ENCODE measurements at places on chromosomes 1 and 21.

GRCh38 chr1:179941454-179941853 lies 13.2 kb upstream of the CEP350 start:
- DNase-seq, result no peak

GRCh38 chr1:201876148-201876818 lies 12.4 kb upstream of the SHISA4 start:
- DNase-seq, result no peak

DNA sequence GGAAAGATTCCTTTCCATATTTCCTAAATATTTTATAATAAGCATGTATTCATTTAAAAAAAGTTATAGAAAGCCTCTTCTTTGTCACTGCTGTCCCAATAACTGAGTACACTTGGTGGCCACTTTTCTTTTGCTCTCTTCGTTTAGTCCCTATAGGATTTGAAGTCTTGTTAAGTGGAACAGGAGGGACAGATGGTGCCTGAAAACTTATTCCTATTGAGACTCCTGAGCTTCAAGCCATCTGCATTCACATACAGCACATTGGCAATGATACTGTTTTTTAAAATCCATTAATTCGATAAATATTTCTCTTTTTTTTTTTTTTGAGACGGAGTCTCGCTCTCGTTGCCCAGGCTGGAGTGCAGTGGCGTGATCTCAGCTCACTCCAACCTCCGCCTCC lies 2.0 kb upstream of the ZBTB40 start:
- no peak for DNase-seq

DNA sequence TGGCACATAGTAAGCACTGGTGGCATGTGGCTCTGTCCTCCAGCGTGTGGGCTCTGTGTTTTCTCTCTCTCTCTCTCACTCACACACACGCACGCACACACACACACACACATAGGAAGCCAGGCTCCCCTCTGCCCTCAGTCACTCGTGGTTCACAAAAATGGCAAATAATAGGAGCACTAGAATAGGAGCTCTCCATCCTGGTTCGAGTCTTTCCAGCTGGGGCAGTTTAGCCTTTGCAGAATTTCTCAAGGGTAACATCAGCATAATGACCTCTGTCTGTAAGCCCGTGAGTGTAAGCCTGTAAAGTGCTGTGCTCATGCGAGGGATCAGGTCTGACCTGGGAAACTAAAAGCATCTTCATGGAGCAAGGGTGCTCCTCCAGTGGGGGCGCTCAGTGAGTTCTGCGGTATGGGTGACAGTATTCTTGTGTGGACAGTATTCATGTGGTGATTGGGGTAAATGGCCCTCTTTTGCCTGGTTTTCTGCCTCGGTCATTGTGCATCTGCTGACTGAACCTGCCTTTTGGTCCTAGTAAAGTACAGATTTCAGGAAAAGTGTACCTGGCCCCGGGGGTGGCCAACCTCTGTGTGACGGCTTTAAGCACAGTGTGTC lies 842 bp upstream of the ZC3H12A start:
- DNase-seq, result no peak

- DNase-seq, result peak; percentile 42
Measured at GRCh38 chr21:44800103-44800502, 1.5 kb downstream of the UBE2G2 start.

- DNase-seq, result no peak
Measured at GRCh38 chr21:45042664-45043161, 31.7 kb upstream of the ADARB1 start.
